ENCODE measurements at places on chromosomes 12 and 14.

DNA sequence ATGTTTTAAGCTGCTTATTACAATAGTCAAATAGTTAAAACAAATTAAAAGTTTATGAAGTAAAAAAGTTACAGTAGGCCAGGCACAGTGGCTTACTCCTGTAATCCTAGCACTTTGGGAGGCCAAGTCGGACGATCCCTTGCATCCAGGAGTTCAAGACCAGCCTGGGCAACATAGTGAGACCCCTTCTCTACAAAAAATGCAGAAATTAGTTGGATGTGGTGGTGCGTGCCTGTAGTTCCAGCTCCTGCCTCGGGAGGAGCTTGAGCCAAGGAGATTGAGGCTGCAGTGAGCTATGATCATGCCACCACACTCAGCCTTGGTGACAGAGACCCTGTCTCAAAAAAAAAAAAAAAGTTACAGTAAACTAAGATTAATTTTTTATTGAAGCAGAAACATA is 142.6 kb downstream of the MIPOL1 start:
- DNase-seq = no peak

DNA sequence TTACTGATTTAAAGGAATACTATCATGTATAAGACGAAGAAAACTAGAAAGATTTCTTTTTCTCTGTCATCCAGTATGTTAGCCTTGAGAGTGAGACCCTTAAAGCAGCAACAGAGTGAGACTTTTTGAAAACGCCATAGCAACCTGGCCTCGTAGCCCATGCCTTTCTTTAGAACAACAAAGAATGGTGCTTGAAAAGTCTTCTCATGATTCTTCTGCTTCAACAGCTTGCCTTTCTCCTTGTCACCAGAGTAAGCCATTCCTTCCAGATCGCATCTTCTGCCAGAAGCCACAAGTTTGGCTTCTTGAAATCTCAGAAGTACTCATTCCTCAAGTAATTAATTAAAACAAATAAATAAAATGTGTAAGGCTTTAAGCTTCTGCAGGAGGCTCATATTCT is 109.3 kb downstream of the PDE3A start:
- no peak for DNase-seq

- no peak for DNase-seq
Observed at GRCh38 chr12:5165296-5165970, 121.8 kb downstream of the KCNA5 start.

DNA sequence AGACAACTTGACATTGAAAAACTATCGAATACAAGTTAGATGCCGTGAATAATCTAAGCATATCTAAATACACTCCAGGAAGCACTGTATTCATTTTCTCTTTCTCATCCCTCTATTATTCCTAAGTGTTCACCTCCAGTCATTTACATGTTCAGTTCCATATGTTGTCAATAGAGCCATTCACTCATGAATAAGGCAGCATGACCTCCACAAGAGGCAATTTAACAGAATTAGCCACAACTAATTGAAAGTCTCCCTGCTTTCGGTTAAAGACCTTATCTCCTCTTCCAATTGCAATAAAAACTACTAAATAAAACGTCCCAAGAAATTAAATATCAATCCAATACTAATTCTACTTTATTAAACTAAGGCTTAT is 1.8 kb downstream of the LRIG3 start:
- no peak for DNase-seq

DNA sequence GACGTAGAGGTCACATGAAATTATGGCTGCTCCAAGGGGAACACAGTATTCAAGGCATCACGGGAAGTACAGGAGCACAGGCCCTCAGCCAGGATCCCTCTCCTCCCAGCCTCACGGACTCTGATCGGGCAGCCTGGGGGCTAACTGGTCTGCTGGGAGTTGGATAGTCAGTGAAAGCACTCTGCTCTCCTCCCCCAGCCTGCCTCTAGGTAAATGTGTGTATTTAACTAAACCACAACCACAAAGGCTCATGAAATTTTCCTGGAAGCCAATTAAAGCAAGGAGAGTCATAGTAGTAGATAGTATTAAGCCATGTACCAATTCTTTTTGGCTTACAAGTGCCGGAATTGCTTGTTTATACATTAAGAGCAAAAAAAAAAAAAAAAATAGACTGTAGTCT is 254.3 kb downstream of the MSRB3 start:
- DNase-seq = no peak

- no peak for DNase-seq
Observed at GRCh38 chr12:90060031-90060430, 351.4 kb upstream of the ATP2B1 start.

DNA sequence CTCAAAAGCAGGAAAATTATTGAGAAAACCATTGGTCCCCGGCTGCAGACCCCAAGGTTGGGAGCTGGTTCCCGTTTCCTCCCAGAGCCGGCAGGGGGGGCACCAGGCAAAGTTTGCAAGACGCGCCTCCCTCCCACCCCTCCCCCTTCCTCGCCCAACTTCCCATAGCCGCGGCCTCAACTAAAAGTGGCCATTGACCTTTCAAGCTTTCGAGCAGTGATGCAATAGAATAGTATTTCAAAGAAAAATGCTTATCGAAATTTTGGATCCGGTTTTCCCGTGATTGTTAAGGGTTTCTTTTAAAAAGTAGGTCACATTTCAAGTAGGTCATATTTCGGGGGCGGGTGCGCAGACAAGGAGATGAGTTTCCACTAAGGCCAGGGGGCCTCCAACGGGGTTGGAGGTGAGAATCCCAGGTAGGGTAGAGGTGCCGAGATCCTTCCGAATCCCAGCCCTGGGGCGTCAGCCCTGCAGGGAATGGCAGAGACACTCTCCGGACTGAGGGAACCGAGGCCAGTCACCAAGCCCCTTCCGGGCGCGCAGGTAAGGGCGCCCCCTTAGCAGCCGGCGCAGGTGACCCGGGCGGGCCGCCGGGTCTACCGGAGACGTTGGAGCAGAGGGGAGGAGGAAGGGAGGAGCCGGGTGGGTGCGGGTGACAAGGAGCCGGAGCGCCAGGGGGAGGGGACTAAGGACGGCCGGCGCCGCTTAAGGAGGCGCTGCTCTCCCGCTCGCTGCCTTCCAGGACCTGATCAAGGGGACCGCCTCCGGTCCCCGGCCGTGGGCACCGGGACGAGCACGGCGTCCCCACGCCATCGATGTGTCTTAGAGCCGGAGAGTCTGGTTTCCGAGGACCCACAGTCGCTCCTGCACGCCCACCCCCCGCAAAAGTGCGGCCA is 2.6 kb upstream of the SOCS2 start:
- peak; percentile 83 for DNase-seq

Measured in CD4-positive, alpha-beta T cell treated with Interleukin-6 for 4 hours (primary cell).